SK-N-DZ (cell line): ENCODE measurements at places on chromosomes 2 and 18.

DNA sequence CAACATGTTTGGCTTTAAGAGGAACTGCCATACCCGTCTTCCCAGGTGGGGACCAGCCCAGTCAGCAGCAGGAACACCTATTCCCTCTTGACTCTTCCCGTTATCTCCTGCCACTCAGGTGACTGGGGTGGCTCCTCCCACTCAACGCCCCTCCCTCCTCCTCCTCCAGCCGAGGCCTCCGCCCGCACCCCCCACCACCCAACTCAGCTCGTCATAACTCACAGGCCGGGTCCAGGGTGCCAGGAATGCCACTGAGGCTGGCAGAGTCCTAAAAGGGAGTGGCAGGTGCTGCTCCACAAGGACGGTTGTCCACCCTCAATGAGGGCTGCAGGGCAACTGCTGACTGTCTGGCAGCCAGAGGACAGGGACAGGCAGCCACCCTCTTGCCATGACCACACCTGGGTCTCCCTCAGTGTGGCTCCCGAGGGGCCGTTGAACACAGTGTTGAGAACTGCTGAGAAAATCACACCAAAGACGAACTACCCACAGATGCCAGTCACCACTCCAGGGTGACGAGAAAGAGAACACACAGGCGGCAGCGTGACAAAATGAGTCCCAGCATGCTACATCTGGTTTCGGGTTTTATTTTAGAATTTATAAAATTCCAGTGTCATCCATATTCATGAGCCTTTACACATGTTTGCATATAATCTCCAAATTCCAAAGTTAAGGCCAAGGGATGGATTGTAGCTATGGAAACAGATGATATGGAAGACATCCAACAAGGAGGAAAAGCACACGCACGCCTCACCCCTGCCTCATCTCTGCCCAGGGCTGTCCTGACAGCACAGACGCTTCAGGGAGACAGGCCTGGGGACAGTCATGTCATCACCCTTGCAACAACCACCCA, 38.5 kb downstream of the ANO7 start:
- DNase-seq = no peak

GRCh38 chr2:238920601-238921001, 72.7 kb downstream of the TWIST2 start:
- DNase-seq = no peak

DNA sequence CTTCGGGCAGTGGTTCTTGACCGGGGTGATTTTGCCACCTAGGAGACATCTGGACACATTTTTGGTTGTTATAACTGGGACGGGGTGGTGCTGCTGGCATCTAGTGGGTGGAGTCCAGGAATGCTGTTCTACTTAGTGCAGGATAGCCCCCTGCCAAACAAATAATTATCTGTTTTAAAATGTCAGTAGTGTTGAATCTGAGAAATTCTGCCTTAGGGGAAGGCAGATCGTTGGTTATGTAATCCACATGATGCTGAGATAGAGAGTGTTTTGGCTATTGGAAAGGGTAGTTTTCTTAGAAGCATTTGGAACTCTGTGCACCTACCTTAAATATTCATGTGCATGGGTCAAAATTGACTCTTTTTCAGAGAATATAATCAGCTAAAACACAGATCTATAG, 199.0 kb downstream of the TPGS2 start:
- no peak for DNase-seq

- peak; percentile 96 for DNase-seq
These were observed 57.1 kb upstream of the PAX3 start for GRCh38 chr2:222355860-222356259.

DNA sequence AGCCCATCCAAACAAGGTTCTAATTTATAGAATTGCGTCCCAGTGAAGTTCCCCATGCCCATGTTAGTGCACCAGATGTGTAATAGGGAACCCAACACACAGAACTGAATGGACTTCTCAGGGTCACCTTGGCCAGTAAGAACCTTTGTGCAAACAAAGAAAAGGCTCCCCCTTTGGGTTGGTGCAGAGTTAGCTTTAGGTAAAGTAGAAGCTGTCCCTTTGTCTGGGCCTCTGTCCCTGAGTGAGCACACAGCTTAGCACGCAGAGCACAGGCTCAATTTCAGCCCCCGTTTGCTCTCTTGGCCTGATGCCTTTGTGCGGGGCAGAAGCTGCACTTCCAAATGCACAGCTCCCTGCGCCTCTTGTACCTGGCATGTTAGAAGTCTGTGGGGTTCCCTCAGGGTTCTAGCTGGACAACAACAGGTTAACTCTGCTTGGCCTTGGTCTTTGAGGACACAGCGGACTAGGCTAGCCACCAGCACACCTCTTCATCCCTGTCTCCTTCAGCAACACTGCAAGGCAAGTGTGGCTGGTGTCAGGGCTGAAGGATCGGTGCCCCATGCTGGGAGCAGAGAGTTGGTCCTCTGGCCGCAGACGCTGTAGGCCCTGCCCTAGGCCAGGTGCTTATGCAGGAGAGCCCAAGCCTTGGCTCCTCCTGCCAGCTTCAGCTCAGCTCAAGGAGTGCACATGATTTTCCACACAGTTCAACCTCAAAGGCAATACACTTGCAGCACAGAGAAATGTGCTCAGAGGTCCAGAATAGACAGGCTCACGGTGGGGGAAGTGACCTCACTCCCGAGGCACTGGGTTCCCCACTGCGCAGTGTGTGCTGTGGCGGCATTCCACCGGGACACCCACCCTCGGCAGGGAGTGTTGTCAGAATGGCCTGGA, 73.3 kb upstream of the FOSL2 start:
- no peak for DNase-seq
